ENCODE measurements at places on chromosomes 1 and 21.

DNA sequence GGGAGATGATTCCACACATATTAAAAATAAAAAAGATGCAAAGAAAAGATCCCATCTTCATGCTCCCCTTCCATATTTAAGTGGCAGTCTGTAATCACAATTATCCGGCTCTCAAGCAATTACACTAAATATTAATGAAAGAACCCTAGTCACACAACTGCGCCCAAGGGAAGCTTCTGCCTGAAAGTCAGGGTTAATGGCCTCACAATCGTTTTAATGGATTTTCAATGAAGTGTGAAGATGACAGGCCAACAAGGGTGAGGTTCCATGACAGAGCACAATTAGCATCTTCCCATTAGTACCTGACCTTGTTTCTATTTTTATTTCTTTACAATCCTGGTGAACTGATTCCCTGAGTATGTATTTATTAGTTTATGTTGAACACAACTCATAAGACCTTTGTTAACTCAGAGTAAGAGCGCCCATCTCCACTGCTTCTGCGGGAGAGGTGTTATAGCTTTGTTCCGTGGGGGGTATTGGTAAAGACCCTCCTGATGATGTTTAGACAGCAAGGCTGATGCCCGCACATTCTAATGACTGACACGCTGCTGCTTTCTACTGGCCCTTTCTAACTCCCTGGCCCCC lies 80.9 kb downstream of the IER5 start:
- no peak for DNase-seq

DNA sequence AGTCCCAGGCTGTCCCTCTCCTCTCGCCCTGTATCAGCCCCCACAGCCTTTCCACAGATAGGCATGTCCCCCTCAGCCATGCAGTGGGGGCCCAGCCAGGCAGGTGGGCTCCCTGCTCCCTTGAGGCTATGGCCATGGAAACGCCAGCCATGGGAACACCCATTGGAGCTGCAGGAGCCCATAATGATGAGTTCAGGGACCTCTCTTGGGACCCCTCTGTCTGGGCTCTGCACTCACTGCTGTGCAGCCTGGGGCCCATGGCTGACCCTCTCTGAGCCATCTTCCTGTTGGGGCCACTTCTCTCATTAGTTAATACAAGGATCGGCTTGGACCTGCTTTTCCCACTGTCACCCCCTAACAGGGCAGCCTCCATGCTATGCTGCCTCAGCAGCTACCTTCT lies 33.2 kb downstream of the WNT3A start:
- DNase-seq, result no peak

- no peak for DNase-seq
Observed at GRCh38 chr1:109762821-109763645, 690 bp downstream of the EPS8L3 start.

GRCh38 chr1:22830041-22830566 lies 119.5 kb downstream of the EPHB2 start:
- no peak for DNase-seq

GRCh38 chr1:73860421-73860950 lies 337.5 kb downstream of the LRRIQ3 start:
- no peak for DNase-seq

- DNase-seq, result no peak
Observed at GRCh38 chr1:218771931-218772330, 401.7 kb upstream of the LYPLAL1 start.

DNA sequence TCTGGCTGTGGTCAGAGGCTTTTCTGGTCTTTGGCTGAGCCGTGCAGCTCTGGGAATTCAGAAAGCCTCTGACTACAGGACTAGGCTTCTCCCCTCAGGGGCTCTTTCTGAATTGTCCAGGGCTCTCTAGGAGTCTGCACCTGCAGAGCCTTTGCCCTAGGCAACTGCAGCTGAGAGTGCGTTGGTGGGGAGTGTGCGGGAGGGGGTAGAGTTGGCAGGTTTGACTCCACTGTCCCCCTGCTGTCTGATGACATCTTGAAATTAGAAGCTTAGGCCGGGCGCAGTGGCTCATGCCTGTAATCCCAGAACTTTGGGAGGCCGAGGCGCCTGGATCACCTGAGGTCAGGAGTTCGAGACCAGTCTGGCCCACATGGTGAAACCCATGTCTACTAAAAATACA lies 32.9 kb downstream of the KIAA1614 start:
- DNase-seq, result no peak

- DNase-seq, result no peak
Observed at GRCh38 chr1:224880593-224881307, 48.7 kb upstream of the DNAH14 start.

GRCh38 chr1:46370214-46370633 lies 23.9 kb upstream of the FAAH start:
- DNase-seq, result peak; percentile 15

DNA sequence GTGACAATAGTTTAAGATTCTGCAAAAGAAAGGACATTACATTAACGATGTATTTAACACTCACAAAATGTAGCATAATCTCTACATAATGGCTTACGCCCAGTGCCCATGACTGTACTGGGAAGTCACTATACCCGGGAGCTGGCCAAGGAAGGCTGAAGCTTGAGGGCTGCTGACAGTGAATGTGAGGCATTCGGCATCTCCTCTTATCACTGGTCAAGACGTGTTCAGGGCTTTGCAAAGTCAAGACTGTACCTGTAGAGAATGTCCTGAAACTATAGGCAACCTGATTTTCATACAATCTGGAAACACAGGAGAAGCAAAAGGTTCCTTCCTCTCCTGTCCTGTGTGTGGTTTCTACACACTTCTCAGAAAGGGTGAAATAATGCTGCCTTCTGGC lies 12.7 kb upstream of the IFNGR2 start:
- DNase-seq, result no peak

DNA sequence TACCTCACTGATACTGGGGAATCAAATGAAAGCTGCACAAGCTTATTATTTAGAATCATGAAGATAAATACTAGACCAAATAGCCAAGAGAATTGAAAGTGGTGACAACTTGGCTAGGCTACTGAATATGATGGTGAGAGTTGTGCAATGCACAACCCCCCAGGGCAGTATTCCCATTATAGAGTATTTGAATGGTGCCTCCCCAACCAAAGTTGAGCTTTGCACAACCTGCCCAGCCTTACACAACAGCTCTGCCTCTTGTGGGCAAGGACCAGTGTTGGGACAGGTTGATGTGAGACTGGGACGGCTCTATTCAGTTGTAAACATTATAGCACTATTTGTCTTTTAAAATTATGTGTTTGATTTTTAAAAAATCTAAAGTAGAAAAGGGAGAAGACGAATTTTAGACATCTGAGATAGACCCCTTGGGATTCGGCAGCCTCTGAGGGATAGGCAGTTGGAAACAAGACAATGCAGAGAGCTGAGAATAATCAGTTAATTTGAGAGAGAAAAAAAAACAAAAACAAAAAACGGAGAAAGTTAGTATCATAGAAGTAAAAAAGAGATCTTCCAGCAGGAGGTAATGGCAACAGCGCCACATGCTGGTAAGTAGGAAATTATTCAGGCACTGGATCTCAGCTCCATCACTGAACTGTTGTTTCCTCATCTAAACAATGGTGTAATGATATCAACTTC lies 91.0 kb upstream of the KCNA3 start:
- peak; percentile 74 for DNase-seq

DNA sequence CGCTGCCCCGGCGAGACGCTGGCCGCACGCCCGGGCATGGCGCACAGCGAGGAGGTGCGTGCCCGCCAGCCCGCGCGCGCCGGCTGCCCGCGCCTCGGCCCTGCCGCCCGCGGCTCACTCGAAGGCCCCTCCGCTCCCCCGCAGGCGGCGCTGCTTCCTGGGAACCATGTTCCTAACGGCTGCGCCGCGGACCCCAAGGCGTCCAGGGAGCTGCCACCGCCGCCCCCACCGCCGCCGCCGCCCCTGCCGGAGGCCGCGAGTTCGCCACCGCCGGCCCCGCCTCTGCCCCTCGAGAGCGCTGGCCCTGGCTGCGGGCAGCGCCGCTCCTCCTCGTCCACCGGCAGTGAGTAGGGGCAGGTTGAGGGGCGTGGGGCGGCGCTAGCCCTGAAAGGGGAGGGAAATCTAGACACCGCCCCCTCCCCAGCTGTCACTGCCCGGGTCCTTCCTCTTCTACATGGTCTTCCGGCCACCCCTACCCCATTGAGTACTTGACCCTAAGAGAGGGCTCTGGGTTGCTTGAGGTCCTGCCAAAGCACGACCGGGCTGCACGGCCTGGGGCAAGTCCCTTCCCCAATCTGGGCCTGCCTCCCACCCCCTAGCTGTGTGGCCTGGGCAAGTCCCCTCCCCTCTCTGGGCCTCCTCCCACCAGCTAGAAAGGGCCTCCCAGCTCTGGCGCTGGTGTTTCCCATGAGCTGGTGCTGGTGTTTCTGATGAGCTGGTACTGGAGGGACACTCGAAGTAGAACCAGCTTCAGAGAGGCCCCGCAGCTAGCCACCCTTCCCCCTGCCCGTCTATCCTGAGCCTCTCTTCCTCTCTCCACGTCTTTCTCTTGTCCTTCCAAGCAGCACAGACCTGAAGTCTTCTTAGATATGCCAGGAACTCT lies 17.0 kb downstream of the TNFRSF25 start:
- peak; percentile 46 for DNase-seq

DNA sequence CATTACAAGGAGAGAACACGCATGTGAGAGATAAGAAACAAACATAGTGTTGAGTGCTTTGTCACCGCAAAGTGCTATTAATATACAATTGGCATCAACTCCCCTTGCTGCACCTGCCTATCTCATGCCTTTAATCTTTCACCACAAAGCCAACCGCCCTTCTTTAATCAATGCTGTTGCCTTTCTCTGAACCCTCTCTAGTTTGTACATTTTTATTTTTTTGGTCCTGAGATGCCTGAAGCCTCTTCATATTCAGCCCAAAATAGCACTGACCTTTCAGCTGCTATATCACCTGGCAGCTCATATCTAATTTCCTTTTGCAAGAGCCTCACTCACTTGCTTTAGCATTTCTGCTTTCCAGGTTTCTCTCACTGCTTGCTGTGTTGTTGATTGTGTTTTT lies 504.7 kb downstream of the NUF2 start:
- no peak for DNase-seq

GRCh38 chr1:85577419-85578320 lies 2.9 kb upstream of the CCN1 start:
- DNase-seq, result no peak

Data from NAMALWA (cell line).